ENCODE measurements at places on chromosomes 12 and 14.

- DNase-seq = no peak
Measured at GRCh38 chr14:94392510-94392935, 4.1 kb upstream of the SERPINA1 start.

DNA sequence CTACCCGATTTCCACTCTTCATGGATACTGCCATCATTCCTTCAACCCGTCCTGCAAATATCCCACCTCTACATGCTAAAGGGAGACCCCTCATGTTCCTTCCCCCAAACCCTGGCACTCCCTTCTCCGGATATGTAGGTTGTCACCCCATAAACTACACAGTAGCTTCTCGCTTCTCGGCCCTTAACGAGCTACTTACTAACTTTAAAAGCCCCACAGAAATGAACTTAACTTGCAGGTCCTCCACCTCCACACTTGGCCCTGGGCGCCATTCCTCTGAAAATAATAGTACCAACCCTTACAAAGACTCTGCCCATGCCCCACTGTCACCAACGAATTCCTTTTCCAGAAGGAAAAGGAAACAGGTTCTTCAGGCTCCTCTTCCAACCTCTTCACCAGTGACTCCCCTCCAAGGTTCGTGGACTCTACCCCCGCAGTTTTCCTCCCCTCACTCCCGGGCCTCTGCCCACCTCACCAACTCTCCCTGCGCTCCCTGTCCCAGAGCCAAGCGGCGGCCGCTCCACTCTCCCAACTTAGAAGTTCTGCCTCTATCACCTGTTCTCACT lies 1.2 kb downstream of the SPPL3 start:
- DNase-seq = no peak

GRCh38 chr14:38197784-38198335 lies 9.8 kb upstream of the SSTR1 start:
- DNase-seq = no peak

DNA sequence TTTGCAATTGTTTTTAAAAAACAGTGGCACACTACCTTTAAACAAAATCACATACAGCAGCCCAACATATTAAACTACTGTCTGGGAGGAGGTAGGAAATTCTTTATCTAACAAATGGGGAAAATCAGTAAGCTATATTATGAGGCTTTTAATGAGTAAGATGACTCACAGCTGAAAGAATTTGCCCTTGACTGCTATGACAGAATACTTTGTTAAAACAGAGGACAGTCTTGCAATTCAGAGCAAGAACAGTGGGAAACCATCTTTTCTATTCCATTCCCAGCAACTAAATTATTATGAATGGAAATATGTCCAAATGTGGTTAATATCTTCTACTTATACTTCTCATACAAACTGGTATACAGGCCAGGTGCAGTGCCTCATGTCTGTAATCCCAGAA lies 49.2 kb upstream of the SGPP1 start:
- DNase-seq = no peak

- no peak for DNase-seq
Measured at GRCh38 chr12:14868916-14869506, 16.6 kb downstream of the MGP start.

DNA sequence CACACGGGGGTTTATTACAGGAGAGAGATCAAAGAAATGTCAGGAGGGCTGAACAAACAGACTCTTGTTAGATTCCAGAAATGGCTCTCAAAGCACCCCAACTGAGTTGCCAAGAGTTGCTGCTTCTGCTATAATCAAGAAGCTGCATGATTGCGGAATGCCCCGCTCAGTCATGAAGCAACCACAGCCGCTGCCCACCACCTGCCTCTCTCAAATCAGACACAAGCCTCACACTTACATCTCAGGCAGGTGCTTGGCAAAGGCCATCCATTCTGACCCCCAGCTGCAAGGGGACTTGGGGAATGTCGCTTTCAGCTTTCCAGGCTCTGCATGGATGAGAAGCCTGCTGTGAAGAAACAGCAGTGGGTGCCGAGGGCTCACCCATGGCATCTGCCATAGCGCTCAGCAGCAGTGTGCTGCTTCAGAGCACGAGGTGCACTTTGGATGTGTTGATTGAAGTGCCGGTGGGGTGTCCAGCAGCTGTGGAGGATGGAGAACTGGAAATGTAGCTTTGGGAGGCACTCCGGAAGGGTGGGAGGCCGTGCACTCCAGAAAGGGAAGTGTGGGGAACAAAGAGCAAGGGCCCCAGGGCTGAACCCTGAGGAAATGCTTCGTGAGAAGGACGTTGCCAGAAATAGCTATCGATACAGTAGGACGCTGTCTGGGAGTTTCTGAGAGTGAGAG lies 37.7 kb downstream of the LRRC74A start:
- DNase-seq = no peak

DNA sequence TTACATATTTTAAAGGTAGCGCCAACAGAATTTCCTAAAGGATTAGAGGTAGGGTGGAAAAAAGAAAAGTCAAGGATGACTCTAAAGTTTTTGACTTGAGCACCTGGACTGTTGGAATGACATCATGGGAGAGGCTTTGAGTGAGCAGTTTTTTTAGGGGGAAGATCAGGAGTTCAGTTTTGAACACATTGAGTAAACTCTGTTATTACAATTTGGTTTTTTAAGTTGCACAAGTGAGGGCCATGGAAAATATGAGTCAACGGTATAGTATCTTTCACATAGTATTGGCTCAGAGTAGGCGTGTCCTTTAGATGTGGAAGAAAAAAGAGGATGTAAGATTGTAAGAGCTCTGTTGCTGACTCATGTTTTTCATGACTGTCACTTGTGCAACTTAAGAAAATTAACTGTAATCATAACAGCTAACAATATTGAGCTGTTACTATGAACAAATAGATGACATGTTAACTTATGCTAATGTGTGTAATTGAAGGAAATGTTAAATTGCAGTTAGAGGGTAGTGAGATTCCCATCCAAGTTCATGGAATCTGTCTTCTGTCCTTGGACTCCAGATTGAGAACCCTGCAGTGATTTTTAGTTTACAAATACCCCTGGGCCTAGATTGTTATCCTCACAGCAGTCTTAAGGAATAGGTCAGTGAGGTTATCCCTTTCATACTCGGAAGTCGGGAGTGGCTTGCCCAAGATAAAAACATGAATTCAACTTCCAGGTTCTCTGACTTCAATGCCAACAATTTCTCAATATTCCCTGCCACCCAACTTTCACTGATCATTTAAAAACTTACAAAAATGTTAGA lies 48.2 kb upstream of the ATP2B1 start:
- no peak for DNase-seq

- DNase-seq = no peak
Measured at GRCh38 chr14:34843011-34843554, 32.1 kb downstream of the BAZ1A start.

- no peak for DNase-seq
Measured at GRCh38 chr12:1531153-1531653, 63.2 kb downstream of the FBXL14 start.

DNA sequence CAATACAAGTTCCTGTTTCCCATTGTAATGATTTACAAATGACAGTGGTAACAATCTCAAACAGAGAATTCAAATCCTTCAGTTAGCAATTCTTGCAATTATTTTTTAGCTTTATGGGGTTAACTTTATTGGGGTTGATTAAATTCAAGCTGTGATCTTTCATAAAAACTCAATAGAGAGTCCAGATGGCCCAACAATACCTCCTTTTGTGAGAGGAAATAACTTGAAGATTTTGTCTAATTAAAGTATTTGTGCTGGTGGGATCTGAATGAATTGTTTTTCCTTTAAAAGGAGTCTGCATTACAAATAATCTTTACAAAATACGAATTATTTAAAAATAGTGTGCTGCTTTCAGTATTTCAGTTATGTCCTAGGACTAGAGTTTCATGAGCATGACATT lies 4.4 kb upstream of the ARHGAP5 start:
- no peak for DNase-seq

- no peak for DNase-seq
Measured at GRCh38 chr14:51604073-51604472, 47.6 kb upstream of the FRMD6 start.

- DNase-seq = no peak
Measured at GRCh38 chr12:42564556-42564955, 25.0 kb downstream of the PRICKLE1 start.

DNA sequence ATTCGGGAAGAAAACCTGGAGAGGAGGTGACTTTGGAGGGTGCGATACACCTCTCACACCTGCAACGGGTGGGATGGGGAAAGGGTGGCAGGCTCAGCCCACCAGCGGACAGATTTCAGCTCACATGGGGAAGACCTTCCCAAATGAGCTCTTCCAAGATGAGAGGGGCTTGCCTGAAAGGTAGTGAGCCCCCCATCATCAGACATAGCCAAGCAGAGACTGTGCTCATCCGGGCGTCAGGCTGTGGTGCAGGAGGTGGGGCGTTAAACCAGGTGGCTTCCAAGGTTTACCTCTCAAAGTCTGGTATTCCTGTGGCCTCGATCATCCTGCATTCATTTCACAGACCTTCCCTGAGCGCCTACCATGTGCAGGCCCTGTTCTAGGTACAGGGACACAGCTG lies 105.4 kb upstream of the FKBP4 start:
- no peak for DNase-seq

DNA sequence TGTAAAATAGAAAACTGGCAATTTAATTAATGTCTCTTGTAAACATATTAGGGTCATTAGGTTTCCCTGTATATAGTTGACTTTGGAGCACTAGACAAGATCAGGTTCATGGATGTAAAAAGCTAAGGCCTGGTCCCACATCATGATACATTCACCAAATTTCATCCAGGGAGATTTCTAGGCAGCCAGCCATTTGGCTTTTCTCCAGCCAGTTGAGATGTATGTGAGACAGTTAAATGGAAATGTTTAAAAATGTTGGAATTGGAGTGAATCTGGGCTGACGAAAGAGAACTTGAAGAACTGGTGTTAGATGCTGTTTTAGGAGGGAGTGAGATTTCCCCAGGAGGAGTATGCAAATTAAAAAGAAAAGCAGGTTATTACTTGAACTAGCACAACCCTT lies 41.8 kb upstream of the CLEC14A start:
- no peak for DNase-seq
